ENCODE measurements at places on chromosomes 12 and 14. TPM values are rescaled to one million over a fixed set of nuclear protein-coding genes. Genes with fewer than 3 reads are reported as not detected.

DNA sequence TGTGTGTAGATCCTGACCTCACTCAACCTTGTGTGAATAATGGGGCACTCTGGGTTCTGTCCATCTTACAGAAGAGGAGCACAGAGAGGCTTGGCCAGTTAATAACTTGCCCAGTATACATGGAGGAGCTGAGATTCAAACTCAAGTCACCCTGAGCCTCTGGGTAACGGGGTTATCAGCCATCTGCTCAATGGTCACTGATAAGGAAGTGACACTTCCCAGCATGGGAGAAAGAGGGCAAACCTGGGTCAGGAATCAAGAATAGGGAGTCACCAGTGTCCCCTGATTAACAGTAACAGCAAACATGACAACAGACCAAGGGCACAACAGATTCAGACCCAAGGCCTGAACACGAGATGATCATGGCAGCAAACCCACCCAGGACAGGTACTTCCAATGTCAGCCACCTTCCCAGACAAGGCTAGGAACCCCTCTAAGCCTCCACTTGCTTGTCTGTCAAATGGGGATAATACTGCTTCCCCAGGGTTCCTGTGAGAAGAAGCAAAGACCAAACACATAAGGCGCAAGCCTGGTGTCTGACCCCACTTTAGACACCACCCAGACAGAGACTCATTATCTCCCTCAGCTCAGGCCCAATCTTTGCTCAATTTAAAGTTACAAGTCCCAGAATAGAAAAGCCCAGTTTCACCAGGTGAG, 3.6 kb downstream of the CCDC85C start:
- no peak for DNase-seq

GRCh38 chr14:35818346-35819115, 7.6 kb upstream of the BRMS1L start:
- no peak for DNase-seq

CTDSP2 gene
- total RNA-seq, result 93.7 TPM

DNA sequence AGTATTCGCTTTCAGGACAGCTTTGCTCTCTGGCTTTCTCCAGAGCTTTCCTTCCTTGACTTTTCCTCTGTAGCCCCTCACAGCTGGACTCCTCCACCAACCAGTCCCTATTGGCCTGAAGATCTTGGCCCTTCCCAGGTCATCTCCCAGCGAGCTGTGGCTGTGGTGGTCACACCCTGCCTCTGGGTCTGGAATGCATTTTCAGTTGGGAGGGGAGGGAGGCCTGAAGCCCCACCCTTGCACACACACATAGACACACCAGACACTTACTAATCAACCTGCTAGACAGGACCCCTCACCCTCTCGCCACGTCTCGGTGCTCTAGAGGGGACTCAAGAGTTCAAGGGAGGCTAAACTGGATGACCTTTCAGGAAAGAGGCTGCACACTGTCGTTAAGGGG, 13.9 kb downstream of the JDP2 start:
- no peak for DNase-seq

- no peak for DNase-seq
Observed at GRCh38 chr12:13992585-13992984, 11.2 kb upstream of the GRIN2B start.

C1QL4 gene
- total RNA-seq, result 0.28 TPM

ARHGDIB gene
- 0.82 TPM for total RNA-seq

DNA sequence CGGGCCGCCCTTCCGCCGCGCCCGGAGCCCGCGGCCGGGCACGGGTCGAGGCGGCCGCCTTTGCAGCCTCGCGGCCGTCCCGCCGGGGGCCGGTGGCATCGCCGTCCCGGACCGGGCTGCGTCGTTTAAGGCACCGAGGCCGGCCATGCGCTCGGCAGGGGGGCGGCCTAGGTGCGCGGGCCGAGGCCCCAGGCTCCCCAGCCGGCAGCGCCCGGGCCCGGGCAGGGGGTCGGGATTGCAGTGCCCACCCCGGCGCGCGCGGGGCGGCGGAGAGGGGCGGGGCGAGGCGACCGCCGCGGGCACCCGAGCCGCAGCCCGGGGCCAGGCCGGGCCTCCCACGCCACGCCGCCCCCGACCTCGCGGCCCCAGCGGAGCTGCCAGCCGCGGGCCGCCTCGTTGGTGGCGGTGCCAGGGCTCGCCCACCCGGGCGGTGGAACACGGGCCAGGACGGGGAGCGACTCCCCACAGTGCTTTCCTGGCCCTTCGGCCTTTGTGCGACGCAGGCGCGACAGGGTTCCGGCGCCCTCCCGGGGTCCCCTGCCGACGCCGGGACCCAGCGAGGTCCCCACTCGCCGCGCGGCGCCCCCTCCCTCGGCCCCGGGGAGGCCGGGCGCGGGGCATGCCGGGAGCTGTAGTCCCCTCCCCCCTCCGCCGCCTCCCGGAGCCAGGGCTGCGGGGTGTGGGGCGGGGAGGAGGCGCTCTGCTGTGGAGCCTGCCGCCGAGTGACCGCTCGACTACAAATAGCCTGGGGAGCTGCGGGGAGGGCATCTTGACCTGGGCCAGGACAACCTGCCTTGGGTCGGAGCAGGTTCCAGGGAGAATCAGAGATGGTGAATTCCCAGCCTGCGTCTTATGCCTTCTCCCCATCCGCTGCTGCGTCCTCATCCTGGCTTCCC, 769 bp downstream of the FKBP4 start:
- peak; percentile 77 for DNase-seq

STON2 gene
- total RNA-seq, result 50.0 TPM

RSRC2 gene
- total RNA-seq, result 72.8 TPM

DNA sequence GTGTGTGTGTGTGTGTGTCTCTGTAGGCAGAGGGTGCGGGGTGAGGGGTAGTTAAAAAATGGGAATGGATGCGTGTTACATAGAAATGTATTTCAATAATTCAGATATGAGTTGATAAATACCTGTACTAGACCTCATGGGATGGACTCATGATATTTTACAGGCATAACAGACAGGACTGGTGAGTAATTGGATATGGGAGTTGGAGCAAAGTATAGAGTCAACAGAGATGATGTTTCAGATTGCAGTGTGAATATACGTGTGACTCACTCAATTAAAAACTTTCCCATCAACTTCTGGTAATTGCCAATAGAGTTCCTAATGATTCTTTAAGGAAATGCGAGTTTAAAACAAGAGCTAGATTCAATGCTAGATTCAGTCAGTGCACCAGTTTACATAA, 711.9 kb downstream of the C12orf50 start:
- no peak for DNase-seq

DNA sequence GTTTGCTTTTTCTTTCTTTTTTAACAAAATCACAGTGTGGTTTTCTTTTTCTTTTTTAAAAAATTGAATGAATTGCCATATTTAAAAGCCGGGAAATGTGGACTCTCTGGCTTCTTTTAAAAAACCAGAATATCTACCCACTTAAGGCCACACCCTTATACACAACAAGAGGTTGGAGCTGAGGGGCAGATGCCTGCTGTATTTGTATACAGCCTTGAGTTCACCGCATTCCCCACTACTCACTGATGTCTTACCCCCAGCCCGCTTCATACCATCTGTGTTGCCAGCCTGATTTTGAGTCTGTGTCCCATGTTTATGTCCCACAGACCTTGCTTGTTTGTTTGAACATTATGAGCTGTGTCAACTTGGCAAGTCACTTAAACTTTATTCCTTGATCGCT, 14.3 kb downstream of the JDP2 start:
- no peak for DNase-seq

- no peak for DNase-seq
Observed at GRCh38 chr14:57420033-57420432, 29.6 kb downstream of the NAA30 start.

DNA sequence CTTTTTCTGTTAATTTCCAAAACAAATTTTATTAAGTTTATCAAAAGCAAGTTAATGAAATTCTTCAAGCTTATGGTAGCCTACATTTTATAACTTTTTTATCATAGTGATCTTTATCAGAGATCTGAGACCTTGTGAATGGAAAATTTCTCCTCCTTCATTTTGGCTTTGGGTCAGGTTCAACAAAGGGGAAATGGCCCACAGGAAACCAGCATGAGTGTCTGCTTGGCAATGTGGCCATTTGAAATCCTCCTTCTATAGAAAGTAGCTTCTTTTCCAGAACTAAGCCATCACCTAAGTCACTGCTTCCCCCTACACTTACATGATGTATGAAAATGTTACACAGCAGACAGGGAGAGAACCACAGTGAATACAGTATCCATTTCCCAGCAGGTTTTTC, 1.6 kb downstream of the RHOJ start:
- no peak for DNase-seq

CACNA1C gene
- total RNA-seq, result 1.9 TPM

ITGA7 gene
- 76.4 TPM for total RNA-seq

DNA sequence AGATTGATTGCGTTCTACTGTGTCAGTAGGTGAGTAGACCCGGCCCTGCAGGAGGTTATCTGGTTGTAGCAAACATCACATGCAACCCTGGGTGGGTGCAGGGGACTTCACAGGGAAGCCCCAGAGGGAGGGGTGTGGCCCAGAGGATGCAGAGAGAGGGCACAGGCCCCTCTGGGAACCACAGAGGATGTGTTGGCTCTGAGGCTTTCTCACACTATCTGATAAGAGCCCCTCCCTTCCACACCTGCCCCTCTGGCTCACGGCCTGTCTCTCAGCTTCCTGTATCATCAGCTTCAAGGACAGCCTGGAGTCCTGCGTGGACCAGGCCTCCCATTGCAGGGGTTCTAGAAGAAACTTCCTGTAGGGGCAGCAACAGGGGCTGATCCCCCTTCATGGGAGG, 101.9 kb downstream of the RIN3 start:
- DNase-seq, result no peak

GRCh38 chr12:98873776-98874175, 228.7 kb downstream of the APAF1 start:
- no peak for DNase-seq

DNA sequence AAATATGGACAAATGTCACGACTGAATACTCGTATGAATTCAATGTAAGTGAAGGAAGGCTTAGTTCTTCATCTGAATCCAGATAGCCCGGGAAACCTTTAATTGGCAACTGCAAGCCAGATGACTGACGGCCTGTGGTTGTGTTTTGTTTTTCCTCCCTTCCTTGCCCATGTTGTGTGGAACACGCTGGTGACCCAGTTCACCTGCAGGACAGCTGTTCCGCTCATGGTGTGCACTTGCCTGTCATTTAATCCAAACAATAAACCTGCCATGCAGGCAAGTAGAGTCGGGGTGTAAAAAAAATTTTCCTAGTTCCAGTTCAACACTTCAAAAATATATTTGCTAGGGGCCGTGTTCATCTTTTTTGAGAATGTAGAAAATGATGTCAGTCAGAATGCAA, 88.0 kb downstream of the TMEM132D start:
- DNase-seq, result no peak

DNA sequence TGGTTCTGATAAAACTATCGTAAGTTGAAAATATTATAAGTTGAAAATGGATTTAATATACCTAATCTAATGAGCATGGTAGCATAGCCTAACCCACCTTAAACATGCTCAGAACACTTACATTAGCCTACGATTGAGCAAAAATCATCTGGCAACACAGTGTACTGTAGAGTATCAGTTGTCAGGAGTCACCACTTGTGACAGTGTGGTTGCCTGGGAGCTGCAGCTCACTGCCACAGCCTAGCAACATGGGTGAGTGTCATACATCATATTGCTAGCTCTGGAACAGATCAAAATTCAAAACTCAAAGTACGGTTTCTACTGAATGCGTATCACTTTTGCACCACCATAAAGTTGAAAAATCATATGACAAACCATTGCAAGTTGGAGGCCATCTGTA, 203.5 kb downstream of the ATXN7L3B start:
- no peak for DNase-seq

DNA sequence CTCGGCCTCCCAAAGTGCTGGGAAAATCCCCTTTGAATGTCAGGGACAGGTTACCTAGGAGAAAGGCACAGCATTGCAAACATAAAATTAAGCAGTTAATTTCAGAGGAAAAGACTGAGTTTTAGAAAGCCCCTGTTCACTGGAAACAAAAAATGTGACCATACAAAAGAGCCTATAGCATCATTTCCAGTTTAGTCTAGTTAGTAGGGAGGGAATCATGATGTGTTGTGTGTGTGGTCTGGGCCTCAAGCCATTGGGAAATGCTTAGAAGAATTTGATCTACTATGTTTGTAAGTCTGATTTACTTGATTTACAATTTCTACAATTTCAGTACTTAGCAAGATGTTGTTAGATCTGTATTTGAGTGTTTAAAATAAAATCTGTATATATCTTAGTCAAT, 47.1 kb upstream of the RERG start:
- DNase-seq, result no peak

GLI1 gene
- 20.6 TPM for total RNA-seq

DNA sequence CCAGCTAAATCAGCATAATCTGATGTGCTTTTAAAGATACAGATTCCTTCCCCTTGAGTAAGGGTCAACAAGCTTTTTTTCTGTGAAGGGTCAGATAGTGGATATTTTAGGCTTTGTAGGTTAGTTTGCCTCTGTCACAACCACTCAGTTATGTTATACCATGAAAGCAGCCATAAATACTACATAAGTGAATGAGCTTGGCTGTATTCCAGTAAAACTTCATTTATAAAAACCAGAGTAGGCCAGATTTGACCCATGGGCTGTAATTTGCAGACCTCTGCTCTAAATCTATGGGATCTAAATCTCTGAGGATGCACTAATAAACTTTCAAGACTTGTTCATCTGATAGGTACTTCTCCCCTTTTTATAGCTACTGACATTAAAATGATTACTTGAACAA, 47.7 kb downstream of the LEMD3 start:
- no peak for DNase-seq

- DNase-seq, result no peak
Observed at GRCh38 chr12:14264778-14265177, 100.7 kb upstream of the ATF7IP start.

- no peak for DNase-seq
Observed at GRCh38 chr14:75333606-75334548, 55.2 kb downstream of the FOS start.

ADAMTS20 gene
- 4.5 TPM for total RNA-seq

GRCh38 chr12:111462210-111462769, 56.6 kb downstream of the SH2B3 start:
- no peak for DNase-seq

- DNase-seq, result no peak
Observed at GRCh38 chr12:62284749-62285148, 24.5 kb downstream of the USP15 start.

DNA sequence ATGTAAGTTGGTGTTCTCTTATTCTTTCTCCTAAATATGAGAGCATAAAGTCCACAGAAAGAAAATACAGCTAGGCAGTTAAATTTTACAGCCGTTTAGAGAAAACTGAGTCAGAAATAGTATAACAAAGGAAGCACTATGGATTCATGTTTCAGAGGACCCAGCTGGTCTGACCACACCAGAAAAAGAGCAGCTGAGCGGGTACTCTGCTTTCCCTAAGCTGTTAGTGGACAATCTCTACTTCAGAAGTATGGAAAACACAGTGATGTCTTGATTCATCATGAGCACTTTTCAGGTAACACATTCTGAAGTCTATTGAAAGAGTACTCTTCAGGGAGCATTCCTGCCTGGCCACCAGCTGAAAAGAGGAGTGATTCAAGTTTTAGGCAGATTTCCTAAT, 12.4 kb downstream of the PPM1H start:
- DNase-seq, result no peak
